ENCODE measurements at places on chromosomes 11 and 22.

DNA sequence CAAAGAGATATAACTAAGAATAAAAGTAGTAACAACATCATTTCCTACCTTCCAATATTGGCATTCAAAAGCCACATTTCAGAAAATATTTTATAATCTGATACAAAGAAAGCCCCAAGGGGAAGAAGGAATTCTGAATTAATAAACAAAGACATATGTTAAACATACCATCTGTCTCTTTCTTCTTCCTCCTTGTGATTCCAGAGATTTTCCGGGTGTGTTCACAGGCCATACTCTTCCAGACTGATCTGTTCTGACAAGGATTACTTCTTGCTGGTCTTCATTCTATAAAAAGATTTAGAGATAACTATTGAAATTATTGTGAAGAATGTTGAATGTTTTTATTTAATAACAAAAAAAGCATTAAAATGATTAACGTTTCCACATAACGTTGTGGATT is 65.0 kb downstream of the CWF19L2 start:
- no peak for DNase-seq

DNA sequence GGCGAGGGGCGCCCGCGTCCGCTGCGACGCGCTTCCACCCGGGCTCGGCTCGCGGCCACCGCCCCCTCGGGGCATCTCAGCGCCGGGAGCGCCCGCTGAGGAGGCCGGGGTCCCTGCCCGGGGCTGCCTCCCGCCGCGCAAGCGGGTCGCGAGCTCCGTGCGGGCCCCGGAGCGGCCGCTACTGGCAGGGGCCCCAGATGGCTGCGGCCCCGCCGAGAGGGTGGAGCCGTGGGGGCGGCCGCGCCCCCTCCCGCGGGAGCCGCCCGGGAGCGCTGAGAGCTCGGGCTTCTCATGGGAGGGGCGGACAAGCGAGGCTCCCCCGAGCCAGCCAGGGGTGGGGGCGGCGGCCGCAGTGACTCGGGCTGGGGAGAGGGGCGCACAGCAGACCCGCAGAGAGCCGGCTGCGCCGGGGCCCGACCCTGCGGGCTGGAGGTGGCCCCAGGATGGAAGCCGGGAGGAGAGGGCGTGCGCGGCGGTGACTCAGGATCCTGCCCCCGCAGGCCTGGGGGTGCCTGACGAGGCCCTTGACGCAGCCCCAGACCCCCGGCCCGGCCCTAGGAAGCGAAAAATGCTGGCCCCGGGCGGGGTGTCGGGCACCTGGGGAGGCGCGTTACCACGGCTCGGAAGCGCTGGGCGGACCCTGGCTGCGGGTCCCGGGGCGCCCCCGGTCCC is 603 bp upstream of the ZFTA start:
- no peak for DNase-seq

DNA sequence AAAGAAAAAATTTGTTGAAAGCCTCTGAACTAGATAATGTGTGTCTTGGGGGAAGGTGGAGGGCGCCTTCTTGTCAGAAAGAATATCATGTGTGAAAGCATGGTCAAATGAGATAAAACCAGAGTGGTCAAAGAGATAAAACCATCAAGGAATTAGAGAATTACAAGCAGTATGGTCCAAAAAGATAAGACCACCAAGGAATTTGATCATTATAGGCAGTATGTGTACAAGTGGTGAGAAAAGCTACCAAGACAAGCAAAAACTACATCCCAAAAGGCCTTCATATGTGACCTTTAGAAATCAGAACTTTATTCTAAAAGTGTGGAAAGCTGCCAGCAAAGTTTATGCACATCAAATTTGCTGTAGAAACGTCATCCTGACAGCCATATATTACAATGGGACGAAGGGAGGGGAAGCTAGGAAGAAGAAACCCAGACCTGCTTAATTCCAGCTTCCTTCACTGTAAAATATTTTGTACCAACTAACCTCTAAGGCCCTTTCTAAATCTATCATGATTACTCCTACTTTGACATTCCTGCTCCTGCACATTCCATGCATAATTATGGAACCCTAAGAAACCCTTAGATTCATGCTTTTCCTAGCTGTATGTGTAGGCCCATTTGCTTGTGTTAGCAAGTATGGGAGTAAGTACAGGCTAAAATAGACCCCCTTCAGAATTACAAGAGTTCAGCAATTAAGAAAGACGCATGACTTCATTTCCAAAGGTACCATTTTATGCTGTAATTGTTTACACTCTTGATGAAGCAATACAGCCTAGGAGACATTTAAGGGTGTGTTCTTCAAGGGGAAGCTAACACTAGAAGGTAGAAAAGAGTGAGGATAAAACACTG is 51.6 kb downstream of the LGR4 start:
- no peak for DNase-seq

DNA sequence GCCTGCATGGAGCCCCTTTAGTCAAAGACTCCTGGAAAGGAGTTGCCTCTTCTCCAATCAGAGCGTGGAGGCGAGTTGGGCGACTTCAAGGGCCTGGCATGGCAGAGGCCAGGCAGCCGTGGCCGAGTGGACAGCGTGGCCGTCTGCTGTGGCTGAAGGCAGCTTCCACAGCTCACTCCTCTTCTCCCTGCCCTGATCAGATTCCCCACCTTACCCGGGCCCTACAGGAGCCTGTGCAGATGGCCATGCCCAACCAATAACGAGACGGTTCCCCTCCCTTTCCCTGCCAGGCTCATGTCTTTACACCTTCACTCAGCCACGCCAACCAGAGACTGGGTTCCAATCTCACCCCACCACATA is 20.0 kb upstream of the SLC22A12 start:
- DNase-seq: no peak

DNA sequence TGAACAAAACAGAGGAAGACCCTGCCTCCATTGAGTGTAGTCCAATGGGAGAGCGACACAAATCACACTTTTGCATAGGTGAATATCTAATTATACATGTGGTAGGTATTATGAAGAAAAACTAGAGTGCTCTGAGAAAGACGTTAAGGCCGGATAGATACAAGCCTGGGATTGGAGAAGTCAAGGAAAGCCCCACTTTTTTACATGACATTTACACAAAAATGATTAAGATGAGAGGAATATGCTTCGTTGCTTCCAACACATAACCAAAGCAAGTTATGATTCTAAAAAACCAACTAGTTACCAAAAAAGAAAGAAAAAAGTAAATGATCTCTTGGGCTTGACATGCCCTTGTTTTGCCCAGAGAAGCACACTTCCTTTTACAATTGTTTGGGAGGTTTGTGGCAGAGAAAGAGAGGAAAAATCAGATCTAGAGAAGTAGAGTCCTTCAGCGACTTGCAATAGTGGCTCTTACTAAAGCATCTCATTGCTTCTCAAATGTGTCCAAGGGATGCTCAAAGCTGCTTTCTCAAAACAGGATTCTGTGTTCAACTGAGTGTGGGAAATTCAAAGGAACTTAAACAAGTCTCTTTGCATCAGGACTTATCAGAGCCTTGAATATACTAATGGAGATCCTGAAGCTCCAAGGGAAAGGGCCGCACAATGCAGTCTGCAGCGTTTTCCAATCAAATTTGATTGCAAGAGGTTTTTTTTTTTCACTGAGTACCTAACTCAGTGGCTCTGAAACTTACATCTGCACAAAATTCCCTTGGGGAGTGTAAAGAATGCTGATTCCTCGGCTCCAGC is 38.8 kb downstream of the FLI1 start:
- no peak for DNase-seq

DNA sequence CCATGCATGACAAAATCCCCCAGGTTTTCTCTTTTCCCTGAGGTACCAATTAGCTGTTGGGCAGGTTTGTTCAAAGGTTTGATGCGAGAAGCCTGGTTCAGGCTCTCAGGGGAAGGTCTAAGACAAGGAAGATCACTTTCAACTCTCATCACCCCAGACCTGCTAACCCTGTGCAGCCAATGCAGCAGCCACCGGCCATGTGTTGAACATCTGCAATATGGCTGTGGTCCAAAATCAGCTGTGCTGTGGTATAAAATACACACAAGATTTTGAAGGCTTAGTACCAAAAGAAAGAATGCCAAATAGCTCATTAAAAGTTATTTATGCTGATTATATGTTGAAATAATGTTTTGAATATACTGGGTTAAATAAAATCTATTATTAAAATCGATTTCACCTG is 58.5 kb downstream of the SMCO4 start:
- DNase-seq: no peak

GRCh38 chr11:34647532-34647931 is 26.6 kb downstream of the EHF start:
- DNase-seq: no peak

DNA sequence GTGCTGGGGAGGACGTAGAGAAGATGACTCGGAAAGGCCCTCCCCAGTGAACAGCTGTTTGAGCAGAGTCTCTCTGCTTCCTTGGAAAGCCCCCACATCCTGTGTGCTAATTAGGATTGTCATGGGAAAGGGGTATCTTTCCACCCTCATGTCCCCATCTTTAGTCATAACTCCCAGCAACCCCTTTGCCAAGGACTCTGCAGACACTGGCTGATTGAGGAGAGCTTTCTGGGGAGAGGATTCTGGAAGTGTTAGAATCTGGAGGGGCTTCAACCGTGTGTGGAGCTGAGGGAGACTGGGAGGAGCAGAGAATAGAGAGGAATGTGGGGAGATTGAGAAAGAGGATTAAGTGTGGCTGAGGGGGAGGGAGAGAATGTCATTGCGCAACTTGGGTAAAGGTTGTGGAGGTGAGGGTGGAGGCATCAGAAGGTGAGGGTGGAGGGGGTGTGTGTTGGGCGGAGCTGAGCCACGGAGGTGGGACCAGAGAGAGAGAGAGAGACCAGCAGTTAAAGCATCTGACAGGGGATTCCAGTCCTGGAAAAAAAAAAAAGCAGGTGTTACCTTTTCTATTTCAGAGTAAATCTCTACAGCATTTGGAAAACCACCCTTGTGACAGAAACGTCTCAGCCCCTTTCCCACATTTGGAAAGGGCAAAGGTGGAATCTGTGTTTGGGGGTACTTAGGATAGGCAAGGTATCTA is 2.2 kb downstream of the DTX4 start:
- DNase-seq: no peak

DNA sequence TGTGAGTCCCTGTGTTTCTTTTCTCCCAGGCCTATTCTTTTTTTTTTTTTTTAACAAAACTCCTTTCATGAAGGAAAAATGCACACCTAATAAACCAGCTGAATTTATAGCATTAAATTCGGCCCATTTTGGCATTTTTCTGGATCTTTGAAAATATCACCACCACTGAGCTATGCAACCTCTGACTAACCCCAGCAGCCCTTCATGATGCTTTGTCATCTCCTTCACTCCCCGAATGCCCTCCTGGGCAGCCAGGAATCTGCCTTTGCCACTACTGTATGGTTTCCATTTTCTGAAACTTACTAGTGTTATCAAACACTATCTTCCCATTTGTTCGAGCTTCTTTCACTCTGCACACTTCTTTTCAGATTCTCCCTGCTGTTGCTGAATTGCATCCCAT is 97.9 kb downstream of the ZNF280B start:
- DNase-seq: no peak

GRCh38 chr11:6196396-6196795 is 2.6 kb upstream of the OR52W1 start:
- no peak for DNase-seq

- DNase-seq: no peak
These were observed 69.2 kb downstream of the CCDC34 start for GRCh38 chr11:27293515-27294417.

- DNase-seq: no peak
These were observed 61.8 kb upstream of the UBASH3B start for GRCh38 chr11:122593473-122594420.

GRCh38 chr11:117287668-117288067 is 3.5 kb upstream of the BACE1-AS start:
- no peak for DNase-seq

DNA sequence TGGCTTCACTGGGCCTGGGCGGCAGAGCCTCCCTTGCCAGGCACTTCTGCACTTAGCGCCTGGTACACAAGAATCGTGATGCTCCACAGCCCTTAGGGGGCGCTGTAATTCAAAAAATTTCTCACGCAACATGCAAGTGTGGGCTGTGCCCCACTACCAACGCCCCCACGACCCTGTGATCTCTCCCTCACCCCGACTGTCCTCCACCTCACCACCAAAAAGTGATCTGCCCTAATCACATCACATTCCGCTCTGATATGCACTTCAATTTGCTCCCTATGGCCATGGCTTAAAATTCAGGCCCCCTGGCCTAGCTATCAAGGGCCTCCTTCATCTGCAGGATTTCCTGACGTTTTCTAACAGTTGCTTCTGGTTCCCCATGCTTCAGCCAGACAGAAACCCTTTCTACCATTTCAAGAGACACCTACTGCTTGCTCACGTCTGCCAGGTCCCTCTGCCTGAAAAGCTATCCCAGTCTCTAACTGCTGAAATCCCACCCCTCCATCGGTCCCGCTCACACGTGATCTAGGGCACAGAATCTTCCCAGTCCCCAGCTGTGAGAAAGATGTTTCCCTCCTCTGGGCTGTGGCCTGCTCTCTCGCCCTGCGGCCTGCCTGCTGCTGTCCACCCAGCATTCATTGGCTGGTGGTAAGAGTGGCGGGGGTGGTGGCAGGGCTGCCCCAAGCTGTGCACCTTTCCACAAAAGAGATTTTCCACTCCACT is 27.9 kb upstream of the LRRC32 start:
- DNase-seq: no peak

DNA sequence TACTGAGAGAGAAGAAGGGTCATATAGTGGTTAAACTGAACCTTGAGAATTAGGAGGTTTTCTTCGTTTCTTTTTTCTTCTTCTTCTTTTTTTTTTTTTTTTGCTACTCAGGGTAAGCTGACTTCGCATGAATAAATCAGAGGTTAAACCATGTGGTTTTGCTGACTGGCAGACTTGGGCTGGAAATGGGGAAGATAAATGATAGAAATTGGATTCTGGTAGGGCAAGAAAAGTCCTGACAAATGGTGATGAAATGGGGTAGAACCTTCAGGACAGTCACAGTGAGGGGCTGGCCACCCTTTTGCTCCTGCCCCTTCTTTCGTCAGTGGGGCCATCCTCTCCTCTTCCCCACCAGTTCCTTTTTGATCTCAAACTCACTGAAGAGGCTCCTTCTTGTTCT is 1.6 kb upstream of the SWAP70 start:
- no peak for DNase-seq

DNA sequence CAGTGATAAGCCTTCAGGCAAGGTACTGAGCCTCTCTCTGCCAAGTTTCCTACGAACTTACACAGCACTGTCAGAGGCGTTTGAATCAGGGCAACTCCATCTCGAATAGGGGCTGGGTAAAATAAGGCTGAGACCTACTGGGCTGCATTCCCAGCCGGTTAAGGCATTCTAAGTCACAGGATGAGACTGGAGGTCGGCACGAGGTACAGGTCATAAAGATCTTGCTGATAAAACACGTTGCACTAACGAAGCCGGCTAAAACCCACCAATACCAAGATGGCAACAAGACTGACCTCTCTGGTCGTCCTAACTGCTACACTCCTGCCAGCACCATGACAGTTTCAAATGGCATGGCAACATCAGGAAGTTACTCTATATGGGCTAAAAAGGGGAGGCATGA is 20.4 kb upstream of the POGLUT3 start:
- DNase-seq: no peak

DNA sequence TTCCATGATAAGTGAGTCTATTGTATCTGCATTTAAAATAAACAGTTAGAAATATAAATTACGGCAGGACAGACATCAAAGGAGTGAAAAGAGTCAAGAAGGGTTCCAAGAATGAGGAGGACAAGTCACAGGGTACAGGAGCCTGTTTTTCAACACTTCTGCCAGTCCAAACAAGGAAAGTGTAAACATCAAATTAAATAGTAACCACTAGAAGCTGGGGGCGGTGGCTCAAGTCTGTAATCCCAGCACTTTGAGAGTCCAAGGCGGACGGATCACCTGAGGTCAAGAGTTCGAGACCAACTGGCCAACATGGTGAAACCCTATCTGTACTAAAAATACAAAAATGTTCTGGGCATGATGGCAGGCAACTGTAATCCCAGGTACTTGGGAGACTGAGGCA is 219.6 kb downstream of the LUZP2 start:
- no peak for DNase-seq
